ENCODE measurements at places on chromosomes 2 and 18.
A peak's percentile ranks its signal among the peaks of the same experiment; 100 is the strongest.

- DNase-seq, result no peak
These were observed 15.6 kb downstream of the RNF144A start for GRCh38 chr2:6932828-6933227.

- DNase-seq, result peak; percentile 7
These were observed 63.3 kb upstream of the GALNT5 start for GRCh38 chr2:157194097-157194688.

DNA sequence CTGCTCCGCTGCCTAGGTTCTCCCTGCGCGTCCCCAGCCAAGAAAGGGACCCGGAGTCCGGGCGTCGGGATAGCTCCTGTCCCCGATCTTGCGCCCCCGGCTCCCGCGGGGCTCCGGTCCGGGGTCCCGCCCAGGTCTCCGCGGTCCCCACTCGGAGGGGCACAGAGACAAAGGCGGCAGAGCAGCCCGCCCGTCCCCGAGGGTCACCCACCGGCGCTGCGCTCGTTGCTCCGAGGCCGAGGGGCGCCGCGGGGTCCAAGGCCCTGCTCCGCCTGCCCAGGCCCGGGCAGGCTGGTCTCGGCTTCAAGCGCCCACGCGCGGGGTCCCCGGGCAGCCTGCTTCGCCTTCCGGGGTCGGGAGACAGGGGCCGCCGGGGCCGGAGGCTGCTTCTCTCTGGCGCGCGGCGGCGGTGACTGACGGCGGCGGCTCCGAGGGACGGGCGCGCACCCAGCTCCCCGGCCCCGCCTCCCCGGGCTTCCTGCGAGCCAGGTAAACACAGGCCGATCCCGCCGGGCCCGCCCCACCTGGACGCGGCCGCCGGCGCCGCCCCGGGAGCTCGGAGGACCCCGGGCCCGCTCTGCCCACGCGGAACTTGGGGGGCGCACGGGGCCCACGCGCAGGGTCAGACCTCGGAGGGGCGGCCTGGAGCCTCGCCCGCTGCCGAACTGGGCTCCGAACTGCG lies at the start of gene MBP:
MBP (minus strand) TSS at position 415 of the 682 bp plus-strand sequence. CDS start 27,522 bp downstream, outside the sequence.
- DNase-seq, result peak; percentile 68

GRCh38 chr2:206193671-206194357 lies 34.1 kb downstream of the EEF1B2 start:
- no peak for DNase-seq

DNA sequence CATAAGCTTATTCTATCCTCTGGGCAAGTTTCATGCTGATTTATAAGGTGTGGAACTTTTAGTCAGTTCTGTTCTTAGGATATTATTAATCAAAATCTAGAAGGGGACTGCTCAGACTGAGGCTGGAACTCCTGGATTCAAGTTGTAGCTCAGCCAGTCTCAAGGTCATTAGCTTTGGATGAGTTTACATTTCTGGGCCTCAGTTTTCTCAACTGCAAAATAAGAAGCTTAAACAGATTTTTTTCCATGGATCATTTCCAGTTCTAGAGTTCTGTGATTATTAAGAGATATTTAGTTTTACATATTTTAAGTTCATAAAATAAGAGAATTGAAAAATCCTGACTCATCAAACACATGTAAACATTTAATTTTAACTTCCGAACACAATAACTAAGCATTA lies 442.5 kb upstream of the PKDCC start:
- DNase-seq, result no peak

DNA sequence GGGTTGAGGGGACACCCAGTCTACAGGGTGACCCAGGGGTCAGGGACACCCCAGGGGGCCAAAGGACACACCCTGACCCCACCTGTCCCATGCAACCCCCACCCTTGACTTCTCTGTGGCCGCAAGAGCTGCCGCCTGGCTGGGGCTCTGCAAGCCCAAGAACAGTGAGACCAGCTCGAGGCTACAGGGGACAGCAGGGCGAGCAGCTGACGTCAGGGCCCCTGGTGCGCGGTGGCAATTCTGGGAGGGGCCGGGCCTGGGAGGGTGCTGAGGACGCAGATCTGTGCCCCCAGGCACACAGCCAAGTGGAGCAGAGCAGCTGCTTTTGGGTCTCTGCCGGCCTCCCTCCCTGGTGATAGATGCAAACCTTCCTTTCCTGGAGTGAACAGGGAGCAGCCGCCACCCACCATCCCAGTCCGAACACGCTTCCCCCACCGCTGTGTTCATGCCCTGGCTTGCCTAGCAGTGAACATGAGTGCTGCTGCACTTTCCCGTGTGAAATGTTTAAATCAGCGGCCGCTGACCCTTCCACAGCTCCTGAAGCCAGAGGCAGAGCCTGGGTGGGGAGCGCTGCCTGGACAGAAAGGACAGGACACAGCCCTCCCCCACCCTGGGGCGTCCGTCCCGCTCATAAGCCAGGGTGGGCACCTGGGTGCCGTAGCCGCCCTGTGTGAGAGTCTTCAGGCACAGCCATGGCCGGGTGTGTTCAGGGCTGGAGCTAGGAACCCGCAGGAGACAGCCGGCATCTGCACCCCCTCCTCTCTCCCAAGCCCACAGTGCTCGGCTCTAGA lies 46.9 kb downstream of the SLC66A2 start:
- peak; percentile 39 for DNase-seq

- DNase-seq, result no peak
These were observed 1.6 kb upstream of the KLF7 start for GRCh38 chr2:207167099-207167923.

DNA sequence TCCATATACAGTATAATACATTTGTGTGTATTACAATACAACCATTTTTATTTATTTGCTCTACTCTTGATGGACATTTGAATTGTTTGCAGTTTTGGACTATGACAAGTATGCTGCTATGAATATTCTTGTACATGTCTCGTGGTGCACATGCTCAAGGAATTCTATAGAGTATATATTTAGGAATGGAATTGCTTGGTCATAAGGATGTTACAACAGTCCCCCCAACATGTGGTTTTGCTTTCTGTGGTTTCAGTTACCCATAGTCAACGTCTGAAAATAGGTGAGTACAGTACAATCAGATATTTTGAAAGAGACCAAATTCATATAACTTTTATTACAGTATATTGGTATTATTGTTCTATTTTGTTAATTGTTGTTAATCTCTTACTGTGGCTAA lies 24.1 kb upstream of the PLEKHM3 start:
- DNase-seq, result no peak

- no peak for DNase-seq
These were observed 166.7 kb downstream of the MCFD2 start for GRCh38 chr2:46748735-46749531.

DNA sequence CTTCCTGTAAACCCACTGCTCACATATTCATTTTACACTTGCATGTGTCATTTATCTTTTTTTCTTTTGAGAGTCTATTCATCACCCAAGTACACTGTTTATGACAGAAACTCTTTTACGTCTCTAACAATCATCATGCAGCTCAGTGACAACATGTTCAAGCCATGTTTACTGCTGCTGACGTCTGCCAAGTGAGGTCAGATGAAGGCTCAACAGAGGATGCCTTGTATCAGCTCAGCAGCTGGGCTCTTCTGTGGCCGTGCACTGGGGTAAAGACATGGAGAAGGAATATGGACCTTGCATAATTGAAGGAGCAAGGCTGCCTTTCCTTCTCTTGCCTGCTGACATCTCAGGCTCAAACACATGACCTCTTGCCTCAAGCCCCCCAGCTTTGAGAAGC lies 99.6 kb downstream of the ADD2 start:
- no peak for DNase-seq

- no peak for DNase-seq
These were observed 180.4 kb downstream of the FAM210A start for GRCh38 chr18:13545955-13546354.

DNA sequence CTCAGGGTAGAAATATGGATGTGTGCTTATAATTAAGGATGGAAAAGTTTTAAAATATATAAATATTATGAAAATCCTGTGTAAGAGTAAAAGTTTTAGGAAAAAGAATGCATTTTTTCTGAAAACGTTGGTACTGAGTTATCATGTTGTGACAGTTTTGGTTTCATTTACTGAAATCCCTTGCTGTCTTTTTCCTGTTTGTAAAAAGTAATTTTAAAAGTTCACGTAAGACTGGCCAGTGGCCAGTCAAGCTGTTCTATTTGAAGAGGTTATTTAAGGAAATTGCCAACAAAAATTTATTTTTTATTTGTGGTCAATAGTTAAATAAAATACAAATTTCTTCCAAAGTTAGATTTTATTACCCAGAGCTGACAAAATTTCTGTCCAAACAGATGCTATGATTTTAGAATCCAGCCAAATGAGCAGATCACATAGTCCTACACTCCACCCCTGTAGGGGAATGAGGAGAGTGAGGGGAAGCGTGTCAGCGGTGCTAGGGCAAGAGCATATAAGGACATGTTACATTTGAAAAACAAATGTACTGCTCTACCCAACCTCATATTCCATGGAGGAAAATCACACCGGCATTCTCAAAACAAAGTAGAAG lies 297.8 kb upstream of the TFPI start:
- DNase-seq, result no peak

DNA sequence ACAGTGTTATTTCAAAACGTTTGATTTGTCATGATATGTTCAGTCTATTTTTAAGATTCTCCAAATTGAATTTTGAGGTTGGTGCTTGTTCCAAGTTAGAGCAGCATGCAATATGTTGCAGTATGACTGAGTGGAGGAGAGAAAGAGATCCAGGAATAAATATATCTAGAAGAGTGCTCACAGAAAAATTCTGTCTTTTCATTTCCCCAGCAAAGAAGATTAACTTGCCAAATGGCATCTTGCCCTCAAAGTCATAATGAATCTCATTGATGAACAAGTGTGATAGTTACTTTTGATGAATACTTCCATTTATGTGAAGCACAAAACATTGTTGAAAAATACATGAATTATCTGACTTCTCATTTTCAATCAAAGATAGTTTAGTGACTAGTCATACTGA lies 95.9 kb downstream of the KCNJ3 start:
- no peak for DNase-seq

DNA sequence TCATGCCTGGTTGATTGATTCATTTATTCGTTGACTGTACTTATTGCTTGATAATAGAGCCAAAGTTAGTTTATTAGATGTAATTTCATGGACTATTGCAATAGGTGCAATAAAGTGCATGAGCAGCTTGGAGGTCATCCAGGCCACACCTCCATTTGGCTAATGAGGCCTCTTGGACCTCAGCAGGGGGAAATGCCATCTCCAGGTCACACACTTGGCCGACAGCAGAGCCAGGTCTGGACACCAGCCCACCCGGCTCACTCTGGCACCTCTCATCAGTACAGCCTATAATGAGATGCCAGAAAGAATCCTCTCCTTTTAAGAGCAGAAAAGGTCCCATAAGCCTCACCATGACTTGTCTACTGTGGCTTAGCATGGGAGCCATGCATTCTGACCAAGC lies 71.2 kb upstream of the AFF3 start:
- no peak for DNase-seq

DNA sequence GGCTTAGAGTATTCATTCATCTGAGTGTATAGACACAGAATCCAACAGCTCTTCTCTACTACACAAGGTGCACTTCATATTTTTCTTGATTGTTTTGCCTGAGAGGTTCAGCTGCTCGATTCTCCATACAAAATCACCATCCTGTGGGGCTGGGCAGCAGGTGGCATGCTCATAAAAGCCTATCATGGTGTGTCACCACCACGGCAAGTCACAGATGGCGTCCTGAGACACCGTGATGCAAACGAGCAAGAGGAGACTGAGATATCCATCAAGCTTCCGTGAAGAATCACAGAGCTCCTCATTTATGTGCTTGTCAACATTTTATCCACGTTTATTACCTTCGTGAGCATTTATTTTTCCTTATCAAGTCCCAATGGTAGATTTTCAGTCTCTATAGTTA lies 22.4 kb upstream of the NRP2 start:
- no peak for DNase-seq

DNA sequence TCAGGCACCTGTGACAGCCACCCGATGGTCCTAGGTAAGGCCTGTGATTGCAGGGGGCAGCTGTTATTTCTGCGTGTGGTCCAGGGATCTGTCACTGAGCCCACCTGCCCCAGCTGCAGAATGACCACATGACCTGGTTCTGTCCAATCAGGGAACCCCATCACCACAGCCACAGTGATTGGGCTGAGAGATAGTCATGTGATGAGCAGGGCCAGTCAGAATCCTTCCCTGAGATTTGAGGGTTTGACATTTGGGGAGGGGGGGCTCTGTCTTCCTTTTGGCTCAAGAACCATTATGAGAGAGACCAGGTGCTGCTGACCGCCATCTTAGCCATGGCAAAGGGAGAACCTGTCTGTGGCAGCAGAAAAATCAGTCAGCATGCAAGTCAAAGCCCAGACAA lies 147.2 kb downstream of the SMAD7 start:
- DNase-seq, result peak; percentile 37

GRCh38 chr2:167386694-167387093 lies 498.4 kb downstream of the XIRP2 start:
- no peak for DNase-seq

GRCh38 chr2:135055182-135055786 lies 3.2 kb downstream of the RAB3GAP1 start:
- no peak for DNase-seq

DNA sequence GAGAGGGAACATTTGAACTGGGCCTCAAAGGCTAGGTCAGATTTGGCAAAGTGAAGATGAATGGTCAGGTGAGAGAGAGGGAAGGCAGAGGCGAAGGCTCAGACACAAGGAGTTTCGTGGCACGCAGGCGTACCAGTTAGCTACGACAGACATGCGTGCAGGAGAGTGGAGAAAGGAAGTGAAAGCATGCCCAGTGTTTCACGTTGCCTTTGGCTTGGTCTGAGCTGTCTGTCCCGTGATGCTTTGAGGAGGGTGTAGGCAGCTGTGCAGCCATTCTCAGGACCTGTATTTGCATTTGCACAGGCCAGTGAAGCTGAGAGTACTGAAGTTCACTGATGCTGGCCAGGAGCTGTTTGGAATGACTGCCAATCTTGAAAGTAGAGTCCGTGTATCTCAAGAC lies 69.5 kb downstream of the HNRNPLL start:
- no peak for DNase-seq

GRCh38 chr2:75113231-75113869 lies 86.0 kb downstream of the TACR1 start:
- DNase-seq, result no peak

- DNase-seq, result no peak
These were observed 796.1 kb downstream of the DCDC2C start for GRCh38 chr2:4499316-4500030.

GRCh38 chr2:175965773-175966172 lies 36.3 kb downstream of the LNPK start:
- no peak for DNase-seq

GRCh38 chr2:98654699-98655495 lies 46.5 kb downstream of the UNC50 start:
- DNase-seq, result no peak

DNA sequence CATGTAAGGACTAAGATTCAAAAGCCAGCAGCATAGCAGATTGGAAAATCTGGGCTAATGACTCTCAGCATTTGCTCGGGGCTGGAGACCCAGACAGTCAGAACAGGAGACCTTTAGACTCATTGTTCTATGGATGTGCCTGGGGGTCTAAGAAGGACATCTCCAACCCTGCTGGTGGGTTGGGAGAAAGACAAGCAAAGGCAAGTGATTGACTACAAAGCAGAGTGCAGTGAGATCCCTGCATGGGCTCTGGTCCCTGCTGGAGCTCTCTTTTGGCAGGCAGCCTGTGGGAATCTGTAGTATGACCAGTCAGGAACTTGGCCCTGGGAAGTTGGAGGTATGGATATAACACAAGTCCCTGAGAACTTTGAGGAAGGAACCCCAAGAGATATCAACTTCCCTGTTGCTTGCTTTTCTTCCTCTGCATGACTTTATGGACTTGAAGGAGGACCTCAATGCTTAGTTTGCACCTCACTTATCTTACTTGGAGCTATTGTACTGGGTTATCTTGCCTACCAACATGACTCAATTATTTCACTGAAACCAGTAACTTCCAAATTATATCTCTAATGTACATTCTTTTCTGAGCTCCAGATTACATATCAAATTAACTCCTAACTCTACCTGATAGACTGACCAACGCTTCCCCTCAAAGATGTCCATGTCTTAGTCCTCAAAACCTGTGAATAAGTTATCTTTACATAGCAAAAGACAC lies 236.0 kb downstream of the CYRIA start:
- no peak for DNase-seq
